ENCODE measurements at places on chromosomes 4 and X. TPM values are rescaled to one million over a fixed set of nuclear protein-coding genes. Genes with fewer than 3 reads are reported as not detected.

STOX2 gene
- polyA plus RNA-seq, result 13.2 TPM

RASGEF1B gene
- polyA plus RNA-seq, result 10.5 TPM

GAGE1 gene
- not detected for polyA plus RNA-seq

CENPE gene
- 15.4 TPM for polyA plus RNA-seq

MAGEA2B gene
- not detected for polyA plus RNA-seq

PABPC5 gene
- polyA plus RNA-seq, result 4.2 TPM

MAGEA8 gene
- polyA plus RNA-seq, result 0.29 TPM

GPRIN3 gene
- 7.0 TPM for polyA plus RNA-seq

CDK16 gene
- 129 TPM for polyA plus RNA-seq

MAGEE1 gene
- 6.5 TPM for polyA plus RNA-seq

HSFX2 gene
- polyA plus RNA-seq, result 0.24 TPM

TRIM61 gene
- 3.4 TPM for polyA plus RNA-seq

NKAP gene
- polyA plus RNA-seq, result 14.6 TPM

FBXO8 gene
- 31.1 TPM for polyA plus RNA-seq

AMELX gene
- not detected for polyA plus RNA-seq

CCDC110 gene
- polyA plus RNA-seq, result 2.4 TPM

UGT2B10 gene
- polyA plus RNA-seq, result not detected

ASB9 gene
- 14.5 TPM for polyA plus RNA-seq

GPRASP1 gene
- 11.5 TPM for polyA plus RNA-seq

CENPVL3 gene
- 0.73 TPM for polyA plus RNA-seq

PPP3CA gene
- 41.4 TPM for polyA plus RNA-seq

FAM184B gene
- 0.50 TPM for polyA plus RNA-seq

USP17L28 gene
- not detected for polyA plus RNA-seq

ASMT gene
- 0.09 TPM for polyA plus RNA-seq

MAGEC3 gene
- 0.99 TPM for polyA plus RNA-seq

NALF2 gene
- 0.35 TPM for polyA plus RNA-seq

AMBN gene
- polyA plus RNA-seq, result 1.0 TPM

C1GALT1C1 gene
- 29.3 TPM for polyA plus RNA-seq

SSX2B gene
- not detected for polyA plus RNA-seq

CT83 gene
- polyA plus RNA-seq, result not detected

COL25A1 gene
- polyA plus RNA-seq, result 13.6 TPM

RADX gene
- polyA plus RNA-seq, result 5.5 TPM

MAGED4B gene
- polyA plus RNA-seq, result 65.6 TPM

UCP1 gene
- not detected for polyA plus RNA-seq

DGKK gene
- 11.5 TPM for polyA plus RNA-seq

PPP1R2C gene
- not detected for polyA plus RNA-seq

KDR gene
- polyA plus RNA-seq, result 51.9 TPM

PAGE1 gene
- not detected for polyA plus RNA-seq

USP27X gene
- 11.0 TPM for polyA plus RNA-seq

KIAA1210 gene
- 1.8 TPM for polyA plus RNA-seq

RAI2 gene
- 9.8 TPM for polyA plus RNA-seq

Measured in renal pelvis (tissue), 12 donors.